ENCODE measurements at places on chromosomes 11 and 22.

- no peak for DNase-seq
Measured at GRCh38 chr22:34427436-34427835, 507.2 kb upstream of the LARGE1 start.

DNA sequence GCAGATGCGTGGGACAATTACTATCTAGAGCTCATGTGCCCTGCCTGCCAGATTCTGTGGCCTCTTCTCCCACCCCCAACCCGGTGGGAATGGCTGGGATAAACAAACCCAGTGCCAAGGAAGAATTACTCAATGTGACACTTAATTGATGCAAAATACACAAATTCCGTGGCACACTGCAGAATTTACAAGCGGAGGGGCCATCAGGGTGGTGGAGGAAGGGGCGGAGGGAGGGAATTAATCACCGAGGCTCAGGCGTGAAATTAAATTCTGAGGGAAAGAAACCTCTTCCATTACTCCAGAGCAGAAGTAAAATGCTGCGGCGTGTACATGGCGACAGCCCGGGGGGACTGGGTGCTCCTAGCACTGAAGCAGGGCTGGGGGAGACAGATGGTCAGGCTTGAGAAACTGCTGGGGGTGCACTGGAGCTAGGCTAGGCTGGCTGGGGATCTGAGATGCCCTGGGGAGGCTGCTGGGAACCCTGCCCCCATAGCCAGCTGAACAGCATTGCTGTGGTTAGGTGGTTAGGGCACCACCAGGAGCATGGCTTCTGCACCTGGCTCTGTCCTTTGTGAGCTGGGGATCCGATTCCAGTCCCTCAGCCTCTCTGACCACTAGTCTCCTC is 200.6 kb downstream of the CEP164 start:
- no peak for DNase-seq

GRCh38 chr11:94586546-94586945 is 19.4 kb downstream of the PIWIL4 start:
- DNase-seq = no peak

- DNase-seq = no peak
Measured at GRCh38 chr11:31932879-31933278, 121.8 kb upstream of the PAX6 start.

- peak; percentile 42 for DNase-seq
Measured at GRCh38 chr11:3073029-3073435, 15.8 kb upstream of the CARS1 start.

GRCh38 chr11:72441752-72442207 is 7.4 kb upstream of the CLPB start:
- DNase-seq = no peak
